ENCODE measurements at places on chromosomes 3 and 15.
A peak's percentile ranks its signal among the peaks of the same experiment; 100 is the strongest.

DNA sequence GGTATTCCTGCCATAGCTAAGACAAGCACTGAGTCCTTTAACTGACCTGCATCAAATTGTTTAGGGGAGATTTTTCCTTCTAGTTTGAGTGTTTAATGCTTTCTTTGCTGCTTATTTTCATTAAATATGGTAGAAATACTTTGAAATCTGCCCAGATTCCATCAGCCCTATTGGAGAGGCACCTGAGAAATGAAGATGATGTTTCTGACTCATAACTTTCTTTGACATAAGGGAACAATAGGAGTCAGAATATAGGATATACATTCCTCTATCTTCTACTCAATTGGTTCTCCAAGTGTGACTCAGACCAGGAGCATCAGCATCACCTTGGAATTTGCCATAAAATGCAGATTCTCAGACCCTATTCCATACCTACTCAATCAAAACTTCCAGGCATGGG, 27.4 kb downstream of the BTD start:
- no peak for DNase-seq

DNA sequence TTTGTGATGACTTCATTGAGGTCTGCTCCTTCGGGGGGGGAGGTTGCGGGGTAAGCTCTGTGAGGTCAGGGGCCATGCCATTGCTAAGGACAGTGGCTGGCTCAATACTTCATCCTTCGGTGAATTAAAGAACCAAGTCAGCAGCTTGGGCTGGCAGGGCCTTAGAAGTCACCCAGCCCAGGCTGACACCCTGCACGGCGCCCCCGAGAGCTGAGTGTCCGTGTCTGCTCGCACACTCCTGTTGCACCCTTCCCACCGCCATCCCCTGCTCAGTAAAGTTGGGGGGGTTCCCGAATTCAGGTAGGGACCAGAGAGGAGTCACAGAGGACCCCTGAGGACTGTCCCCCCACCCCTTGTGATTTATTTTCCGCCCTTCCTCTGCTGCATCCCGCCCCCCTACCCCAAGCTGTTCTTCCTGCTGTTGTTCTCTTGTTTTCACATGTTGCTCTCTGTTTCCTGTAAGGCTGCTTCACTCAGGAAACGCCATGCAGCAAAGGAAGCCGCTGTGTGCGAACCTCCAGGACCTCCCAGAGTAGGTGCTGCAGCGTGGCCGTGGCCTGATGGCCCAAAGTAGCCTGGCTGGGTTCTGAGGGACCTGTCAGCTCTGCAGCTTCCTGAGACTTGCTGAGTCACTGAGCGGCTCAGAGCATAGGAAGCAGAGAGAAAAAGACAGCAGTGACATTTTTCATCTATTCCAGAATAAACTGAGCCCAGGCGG, 14.4 kb downstream of the EFCC1 start:
- peak; percentile 46 for DNase-seq

DNA sequence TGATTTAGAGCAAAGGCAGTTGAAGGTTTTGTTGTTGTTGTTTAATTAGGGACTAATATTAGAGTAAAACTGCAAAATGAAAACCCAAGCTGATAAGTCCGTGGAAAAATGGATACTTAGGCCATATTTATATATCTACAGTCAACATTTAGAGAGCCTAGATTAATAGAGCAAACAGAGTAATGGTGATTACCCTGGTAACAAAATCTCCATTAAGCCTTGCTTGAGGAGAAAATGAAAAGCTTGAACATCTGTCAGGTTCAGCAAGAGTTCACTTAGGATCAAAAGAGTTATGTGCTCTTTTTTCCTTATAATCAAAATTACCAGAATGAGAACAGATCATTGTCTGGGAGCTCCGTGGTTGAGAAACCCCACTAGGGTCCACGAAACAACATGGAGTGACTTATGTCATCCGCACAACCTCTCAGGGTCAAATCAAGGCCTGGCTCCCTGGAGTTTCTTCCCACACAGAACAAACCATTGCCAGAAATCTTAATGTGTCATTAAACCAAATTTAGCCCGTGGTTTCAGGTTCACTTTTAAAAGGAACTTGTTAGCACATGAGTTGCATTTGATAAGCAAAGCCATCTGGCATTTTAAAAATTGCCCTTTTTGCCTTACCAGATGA, 381.2 kb downstream of the GABRB3 start:
- no peak for DNase-seq

- DNase-seq: no peak
These were observed 5.0 kb downstream of the MEX3B start for GRCh38 chr15:82040862-82041261.

- no peak for DNase-seq
These were observed 98.2 kb downstream of the ZNF609 start for GRCh38 chr15:64558460-64559179.

DNA sequence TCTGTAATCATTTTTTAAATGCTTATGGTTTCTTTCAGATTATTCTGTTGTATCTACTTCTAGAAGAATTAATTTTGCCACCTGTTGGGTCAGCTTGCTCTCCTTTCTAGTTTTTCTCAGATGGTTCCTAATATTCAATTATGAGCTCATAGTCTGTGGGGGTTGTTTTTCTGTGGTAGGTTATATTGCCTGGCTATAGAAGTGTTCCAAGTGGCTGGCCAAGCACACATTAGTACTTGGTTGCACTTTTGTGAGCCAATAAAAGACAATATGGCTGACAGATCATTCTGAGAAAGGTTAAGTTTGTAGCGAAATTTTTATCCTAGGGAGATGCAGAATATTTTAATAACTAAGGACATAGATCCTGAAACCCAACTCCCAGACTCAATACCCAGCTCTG, 31.8 kb upstream of the FSIP1 start:
- DNase-seq: no peak

DNA sequence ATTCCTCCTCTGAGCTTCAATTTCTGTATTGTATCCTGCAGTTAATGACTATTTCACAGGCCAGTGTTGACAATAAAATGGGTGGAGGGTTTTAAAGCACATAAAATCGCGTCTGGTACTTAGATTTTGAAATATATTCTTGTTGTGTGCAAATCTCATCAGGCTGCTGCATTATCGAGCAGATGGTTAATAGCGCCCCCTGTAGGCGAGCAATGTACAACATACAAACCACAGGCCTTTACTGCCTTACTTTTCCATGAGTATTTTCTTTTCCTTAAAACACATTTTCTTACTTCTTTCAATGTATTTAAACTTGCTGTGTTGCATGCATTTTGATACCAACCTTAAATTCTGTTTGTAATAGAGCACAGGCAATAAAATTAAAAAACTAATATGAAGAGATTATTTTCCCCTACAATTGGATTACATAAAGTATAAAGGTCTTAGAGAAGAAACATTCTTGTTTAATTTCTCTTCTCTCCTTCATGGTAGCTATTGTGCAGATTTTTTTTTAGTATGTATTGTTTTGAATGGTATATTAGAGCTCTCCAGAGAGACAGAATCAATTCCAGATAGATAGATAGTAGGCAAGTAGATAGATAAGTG, 608.4 kb downstream of the CADM2 start:
- DNase-seq: peak; percentile 23

GRCh38 chr15:28904003-28904402, 18.2 kb downstream of the APBA2 start:
- no peak for DNase-seq

DNA sequence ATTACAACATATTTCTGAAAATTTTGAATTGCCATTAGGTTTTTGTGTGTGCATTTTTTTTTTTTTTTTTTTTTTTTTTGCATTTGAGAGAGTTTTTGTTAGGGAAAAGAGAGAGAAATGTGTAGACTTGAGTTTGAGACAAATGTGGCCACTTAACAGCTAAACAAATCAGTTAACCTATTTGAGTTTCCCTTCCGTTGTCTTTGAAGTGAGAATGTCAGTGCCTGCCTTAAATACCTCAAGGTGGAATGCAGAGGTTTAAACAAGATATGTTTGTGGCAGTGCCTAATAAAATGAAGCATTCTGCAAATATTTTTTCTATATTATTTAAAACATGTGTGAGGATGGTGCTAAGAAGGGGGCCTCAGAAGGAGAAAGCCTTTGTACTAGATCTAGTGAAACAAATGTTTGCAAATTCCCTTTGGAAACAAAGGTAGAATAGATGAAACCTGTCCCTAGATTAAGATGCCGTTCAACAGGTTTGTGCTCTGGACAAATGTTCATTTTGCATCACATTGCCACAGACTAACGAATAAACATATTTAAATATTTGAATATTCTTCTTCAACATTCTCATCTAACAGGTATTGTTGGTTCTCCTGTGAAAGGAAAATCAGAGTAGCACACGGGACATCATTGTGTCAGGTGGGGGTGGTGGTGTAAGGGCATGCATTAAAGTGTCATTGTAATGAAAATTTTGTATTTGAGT, 80.7 kb downstream of the SATB1 start:
- no peak for DNase-seq

GRCh38 chr3:189772584-189772983, 141.4 kb downstream of the TP63 start:
- no peak for DNase-seq

DNA sequence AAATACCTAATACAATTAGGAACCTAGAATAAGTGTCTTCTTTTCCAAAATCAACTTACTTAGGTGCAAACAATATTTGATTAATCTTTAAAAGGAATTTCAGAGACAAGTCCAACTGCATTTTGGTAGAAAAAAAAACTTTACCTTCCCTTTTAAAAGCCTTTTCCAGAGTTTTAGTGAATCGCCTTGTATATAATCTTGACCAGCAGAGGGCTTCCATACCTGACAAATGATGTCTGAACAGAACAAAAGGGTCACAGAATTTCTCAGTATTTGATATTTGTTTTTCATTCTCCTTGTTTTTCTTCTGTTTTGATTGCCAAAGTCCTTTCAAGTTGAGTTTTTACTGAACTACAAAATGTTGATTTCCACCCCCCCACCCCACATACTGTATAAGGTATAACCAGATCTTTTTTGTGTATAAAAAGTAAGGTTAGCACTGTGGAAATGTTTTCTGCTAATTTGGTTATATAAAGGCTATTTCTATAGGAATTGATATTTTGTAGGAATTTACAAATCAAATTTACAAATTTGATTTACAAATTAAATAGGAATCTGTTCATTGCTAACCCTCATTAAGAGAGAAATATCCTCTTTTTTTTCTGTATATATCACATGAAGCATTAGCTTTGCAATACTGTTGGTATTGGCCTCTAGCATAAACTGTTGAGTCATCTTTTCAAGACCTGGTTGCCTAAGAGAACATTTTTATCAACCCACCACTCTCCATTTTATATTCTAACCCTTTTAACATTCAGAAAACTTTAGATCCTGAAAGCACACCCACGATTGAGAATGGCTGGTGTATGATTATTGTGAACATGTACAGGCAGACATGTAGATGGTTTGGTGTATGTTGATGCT, 464.1 kb upstream of the RARB start:
- no peak for DNase-seq

GRCh38 chr15:60800299-60801072, 321.5 kb upstream of the ICE2 start:
- DNase-seq: no peak

DNA sequence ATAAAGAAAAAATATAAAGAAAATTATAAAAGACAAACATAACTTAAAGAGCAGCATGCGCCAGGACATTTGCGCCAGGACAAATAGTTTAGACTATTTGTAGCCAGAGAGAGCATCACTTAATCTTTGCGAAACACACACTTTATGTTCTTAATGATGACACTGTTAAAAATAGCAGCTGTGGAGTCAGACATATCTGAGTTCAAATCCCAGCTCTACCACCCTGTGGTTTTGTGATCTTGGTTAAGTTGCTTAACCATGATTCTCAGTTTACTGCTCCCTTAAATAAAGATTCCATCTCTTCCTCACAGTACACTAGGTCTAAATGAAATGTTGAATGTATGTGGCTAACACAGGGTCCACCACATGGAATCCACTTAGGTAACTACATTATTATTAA, 31.4 kb downstream of the KCNMB2 start:
- no peak for DNase-seq

DNA sequence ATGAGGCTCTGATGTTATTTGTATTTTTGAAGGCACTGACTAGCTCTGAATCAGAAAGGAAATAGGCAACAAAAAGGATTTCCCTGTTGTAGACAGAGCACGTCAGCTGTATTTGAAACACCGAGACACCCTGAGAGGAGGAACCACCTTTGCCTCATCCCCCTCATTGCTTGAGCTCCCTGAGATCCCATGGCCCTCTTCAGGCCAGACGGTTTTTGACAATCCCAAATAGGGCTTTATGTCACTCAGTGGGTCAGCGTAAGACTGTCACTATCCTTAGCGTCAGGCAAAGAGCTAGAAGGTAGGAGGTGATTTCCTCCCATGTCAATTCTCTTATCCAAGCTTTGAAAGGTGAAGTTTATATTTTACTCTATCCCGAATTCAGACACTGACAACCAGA, 254.3 kb downstream of the ZNF621 start:
- no peak for DNase-seq

DNA sequence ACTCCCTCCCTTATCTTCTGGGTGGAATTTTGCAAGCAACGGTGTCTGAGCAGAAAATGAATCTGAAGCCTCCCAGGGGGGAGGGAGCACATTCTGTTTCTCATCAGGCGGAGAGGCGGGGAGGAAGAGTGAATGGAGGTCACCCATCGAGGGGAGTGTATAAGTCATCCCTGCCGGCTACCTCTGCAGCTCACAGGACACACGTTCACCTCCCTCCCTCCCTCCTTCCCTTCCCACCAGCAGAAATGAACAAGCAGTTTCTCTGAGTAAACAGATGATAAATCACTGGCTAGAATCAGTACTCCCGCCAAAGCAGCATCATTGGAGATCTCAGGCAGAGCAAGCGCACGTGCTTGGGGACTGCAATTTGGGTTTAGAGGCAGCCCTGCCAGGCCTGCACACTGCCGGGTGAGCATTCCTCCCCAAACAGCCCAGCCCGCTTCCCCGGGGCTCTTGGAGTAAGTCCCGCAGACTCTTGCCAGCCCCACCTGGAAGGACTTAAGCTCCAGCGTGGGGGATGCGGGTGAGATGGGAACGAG, 38.3 kb downstream of the CPN2 start:
- no peak for DNase-seq

DNA sequence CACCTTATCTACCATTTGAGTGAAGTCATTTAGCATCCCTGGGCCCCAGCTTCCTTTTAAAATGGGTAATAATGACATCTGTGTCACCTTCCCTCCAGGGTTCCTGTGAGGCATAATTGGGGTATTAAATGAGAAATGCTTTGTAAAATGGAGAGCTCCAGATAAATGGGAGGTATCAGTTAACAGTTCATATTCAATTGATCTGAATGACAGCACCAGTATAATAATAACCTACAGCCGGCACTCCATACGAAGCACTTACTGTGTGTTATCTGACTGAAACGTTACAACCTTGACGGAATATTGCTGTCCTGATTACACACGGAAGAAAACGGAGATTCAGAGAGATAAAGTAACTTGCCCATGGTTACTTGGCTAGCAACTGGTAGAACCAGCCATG, 53.6 kb downstream of the BHLHE40 start:
- DNase-seq: no peak

- DNase-seq: no peak
These were observed 169.7 kb upstream of the TMCO5A start for GRCh38 chr15:37764733-37765191.

DNA sequence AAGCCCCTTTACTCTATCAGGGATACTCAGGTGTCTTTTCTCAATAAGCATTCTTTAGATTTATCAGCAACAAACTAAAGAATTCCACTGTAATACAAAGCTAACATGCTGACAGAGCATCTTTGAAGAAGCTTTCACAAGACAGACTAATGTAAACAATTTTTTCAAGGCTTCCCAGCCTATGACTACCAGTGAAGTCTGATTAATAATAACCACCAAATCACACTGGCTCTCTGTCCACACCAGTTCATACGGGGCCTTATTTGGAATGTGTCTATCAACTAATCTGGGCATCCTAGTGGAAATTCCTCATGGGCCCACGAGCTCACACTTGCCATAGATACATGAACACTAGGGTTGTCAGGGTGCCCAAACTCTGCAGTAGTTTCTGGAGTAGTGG, 84.5 kb downstream of the EFL1 start:
- DNase-seq: no peak
